ENCODE measurements at places on chromosomes 7 and 10.

DNA sequence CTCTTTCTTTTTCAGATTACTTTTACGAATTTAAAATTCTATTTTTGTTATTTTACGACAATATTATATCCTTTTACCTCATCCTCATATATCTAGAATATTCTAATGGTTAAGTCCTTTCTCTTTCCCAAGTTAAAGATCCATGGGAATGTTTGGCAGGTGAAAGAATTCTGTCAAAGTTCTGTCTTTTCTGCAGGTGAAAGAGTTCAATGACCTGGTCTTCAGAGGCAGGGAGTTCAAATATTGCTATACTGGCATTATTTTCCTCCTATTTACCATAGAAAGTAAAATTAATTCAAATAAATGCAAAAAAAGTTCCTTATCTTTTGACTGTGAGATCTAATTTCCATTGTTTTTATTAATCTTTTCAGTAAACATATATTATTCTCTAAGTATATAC, 194.3 kb downstream of the ARL4A start:
- DNase-seq: no peak

GRCh38 chr10:5576780-5577624, 52.2 kb downstream of the CALML3 start:
- DNase-seq: peak; percentile 63

DNA sequence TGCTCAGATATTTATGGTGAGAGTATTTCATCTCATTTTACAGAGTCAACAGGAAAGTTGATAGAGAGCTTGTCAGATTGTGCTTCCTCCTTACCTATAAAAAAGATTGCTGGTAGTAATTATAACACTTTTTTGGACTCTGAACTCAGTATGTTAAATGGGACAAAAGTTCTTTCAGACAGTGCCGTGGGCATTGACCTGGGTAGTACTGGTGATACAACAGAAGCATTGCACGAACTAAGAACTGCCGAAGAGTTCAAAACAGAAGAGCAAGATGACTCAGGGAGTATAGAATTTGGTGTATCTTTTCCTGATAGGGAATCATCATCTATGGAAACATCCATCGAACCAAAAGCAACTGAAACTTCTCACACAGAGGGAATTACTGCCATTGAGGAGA, 58.6 kb downstream of the LOXL4 start:
- DNase-seq: no peak

DNA sequence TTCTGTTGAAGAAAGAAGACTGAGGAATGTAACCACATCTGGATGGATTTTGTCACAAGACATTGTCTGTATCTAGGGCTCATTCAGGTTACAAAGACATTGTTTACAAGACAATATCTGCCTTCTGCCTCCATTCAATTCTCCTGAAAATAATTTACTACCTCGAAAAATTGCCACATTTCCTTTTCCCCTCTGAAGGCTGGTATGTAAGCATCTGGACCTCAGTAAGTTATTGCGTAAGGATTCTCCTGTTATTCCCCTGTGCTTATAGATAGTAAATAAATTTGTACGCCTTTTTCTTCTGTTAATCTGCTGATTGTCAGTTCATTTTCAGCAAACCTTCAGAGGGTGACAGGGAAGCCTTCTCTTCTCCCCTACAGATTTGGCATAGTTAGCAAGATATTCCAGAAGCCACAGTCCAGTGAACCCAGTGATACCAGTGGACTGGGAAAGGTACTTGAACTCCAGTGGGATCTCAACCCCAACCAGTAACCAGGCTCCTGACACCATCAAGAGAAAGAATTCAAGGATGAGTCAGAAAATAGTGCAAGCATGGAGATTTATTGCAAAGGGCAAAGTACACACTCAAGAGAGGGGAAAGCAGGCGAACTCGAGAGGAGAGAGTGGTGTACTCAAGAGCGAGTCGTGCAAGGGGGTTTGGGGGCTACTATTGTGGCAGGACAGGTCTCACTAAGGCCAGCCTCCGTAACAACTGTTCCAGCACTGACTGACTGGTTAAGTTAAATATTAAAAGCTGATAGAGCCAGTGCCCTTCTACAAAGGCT, 706.9 kb upstream of the GHITM start:
- DNase-seq: no peak

- no peak for DNase-seq
These were observed 45.3 kb upstream of the ANKRD1 start for GRCh38 chr10:90966146-90966545.

- no peak for DNase-seq
These were observed 27.6 kb downstream of the ERLIN1 start for GRCh38 chr10:100158044-100158805.

GRCh38 chr7:134941185-134941900, 45.0 kb upstream of the AGBL3 start:
- peak; percentile 19 for DNase-seq

DNA sequence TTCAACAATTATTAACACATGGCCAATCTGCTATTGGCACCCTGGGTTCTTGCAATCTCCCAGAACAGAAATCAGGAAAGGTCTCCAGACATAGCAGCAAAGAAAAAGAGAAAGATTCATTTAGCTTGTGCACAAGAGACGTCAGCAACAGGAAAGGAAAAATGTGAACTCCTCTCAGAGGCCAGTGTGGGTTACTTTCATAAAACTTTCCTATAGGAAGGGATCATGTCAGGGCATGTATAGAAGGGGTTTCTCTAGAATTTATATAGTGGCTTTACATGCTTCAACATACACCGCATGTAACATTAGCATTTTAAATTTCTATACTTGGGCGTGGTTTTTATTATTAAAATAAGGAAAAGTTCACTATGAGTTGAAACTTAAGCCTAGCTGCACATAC, 725.1 kb downstream of the SORCS1 start:
- no peak for DNase-seq
